ENCODE measurements at places on chromosomes 16 and 17. TPM values are rescaled to one million over a fixed set of nuclear protein-coding genes. Genes with fewer than 3 reads are reported as not detected.

The MYCBPAP gene
- polyA plus RNA-seq: 1.4 TPM

The MRPS34 gene
- 65.0 TPM for polyA plus RNA-seq

The ITGA2B gene
- polyA plus RNA-seq: 8.7 TPM

The NPIPB13 gene
- polyA plus RNA-seq: 3.8 TPM

The TENT4B gene
- polyA plus RNA-seq: 17.9 TPM

The CDH13 gene
- 9.4 TPM for polyA plus RNA-seq

The B9D1 gene
- polyA plus RNA-seq: 33.3 TPM

The REXO5 gene
- polyA plus RNA-seq: 7.4 TPM

The C17orf78 gene
- not detected for polyA plus RNA-seq

The TAT gene
- polyA plus RNA-seq: 0.04 TPM

The KRT33B gene
- not detected for polyA plus RNA-seq

- no peak for DNase-seq
These were observed 65.3 kb downstream of the RMI2 start for GRCh38 chr16:11410376-11411058.

DNA sequence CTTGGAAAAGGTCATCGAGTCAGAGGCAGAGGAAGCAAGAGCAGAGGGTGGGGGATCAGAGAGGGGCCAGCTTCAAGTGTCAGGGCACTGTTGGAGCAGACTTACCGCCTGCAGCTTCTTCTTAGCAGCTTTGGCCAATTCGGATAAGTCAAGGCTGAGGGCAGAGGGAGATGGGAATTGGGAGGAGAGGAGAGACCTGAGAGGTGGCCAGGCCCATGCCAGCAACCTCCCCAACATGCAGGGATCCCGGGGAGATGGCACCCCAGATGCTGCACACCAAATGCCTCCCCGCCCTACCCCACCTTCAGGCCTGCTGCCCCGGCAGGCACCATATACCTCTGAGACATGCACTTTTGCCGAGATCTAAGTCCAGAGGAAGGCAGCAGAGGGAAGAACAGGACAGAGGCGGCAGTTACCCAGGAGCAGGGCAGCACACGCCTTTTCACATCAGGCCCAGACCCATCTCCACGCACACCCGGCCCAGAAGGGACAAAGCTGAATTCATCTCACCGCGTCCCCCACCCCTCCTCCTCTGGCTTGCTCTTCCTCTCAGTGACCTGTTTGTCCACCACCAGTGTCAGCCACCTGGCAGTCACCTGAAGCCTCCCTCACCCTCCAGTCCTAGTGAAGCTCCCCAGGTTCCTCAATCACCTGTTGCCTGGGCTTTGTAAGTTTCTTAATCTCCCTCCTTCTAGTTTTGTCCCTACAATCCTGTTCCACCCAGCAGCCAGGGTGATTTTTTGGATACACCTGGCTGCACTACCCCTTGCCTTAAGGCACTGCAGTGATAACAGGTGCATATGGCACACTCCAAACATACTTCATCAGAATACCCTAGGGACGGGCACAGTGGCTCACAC, 10.4 kb downstream of the TP53I13 start:
- no peak for DNase-seq

DNA sequence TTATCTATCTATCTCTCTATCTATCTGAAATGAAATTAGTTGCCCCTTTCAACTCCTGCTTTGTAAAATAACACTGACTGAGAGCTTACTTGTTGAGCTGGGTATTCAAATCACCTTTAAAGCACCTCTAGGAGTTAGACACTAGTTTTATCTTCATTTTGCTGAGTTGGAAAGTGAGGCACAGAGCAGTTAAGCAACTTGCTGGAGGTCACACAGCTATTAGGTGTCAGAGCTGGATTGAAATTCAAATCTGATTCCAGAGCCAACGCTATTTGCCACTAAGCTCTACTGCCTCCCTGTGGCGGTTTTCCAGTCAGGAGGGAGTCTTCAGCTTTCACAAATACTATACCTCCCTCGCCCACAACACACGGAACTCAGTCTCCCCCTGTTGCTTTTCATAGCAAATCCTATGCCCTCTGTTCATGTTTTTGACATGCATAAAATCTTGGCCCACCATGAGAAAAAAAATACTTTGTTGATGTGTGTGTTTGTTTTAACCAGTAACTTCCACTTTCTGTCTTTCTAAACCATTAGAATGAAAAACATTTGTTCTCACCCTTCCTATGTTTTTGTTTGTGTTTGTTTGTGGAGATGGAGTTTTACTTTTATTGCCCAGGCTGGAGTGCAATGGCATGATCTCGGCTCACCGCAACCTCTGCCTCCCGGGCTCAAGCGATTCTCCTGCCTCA, 74.8 kb upstream of the SMURF2 start:
- DNase-seq: no peak

DNA sequence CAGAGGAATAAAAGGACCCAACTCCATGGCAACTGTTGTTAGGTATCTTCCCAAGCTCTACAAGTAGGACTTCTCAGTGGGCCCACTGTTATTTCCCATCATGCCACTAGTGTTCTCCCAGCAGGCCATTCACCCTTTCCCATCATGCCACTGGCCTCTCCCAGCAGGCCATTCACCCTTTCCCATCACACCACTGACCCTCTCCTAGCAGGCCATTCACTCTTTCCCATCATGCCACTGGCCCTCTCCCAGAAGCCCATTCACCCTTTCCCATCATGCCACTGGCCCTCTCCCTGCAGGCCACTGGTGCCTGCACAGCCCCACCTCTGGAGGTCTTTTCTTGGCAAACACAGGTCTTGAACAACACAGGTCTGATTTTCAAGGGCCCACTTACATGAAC, 36.3 kb downstream of the IFT140 start:
- DNase-seq: no peak

DNA sequence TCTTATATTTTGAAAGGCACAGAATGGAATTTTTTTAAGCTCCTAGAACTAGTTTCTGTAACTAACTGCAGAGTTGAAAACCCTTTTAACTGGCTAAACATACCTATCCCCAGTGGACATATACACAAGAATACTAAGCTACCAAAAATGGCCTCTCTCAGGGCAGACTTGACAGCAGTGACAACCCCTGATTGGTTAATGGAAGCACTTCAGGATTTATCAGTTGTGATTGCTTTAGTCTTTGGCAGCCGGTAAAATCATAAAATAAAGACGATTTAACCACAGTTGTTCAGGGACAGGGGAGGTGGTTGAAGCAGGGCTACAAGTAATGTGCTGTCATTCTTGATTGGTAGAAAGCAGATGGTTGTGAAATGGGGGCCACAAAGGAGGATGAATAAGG, 452.0 kb upstream of the SOX9 start:
- no peak for DNase-seq

GRCh38 chr16:77790912-77791311, 2.5 kb downstream of the VAT1L start:
- no peak for DNase-seq

DNA sequence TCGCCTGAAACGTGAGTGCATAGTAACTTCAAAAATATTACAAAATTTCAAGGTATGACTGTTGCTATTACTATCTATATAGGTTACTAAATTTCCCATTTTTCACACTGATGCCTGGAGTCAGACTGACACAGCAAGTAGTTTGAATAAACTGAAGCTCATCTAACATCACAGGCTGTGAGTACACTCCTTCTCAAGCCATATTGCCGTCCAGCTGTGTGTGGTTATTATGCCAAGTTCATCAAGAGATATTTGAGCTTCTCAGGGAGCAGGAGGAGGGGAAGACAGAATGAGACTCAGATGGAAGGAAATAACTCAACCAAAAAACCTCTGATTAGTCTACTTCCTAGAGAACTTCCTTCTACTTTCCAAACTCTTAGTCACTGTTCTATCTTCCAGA, 473.9 kb downstream of the TOX3 start:
- DNase-seq: no peak

GRCh38 chr17:10836966-10837590, 809 bp downstream of the PIRT start:
- DNase-seq: no peak

- DNase-seq: no peak
These were observed 50.7 kb upstream of the RPL38 start for GRCh38 chr17:74152591-74153455.

DNA sequence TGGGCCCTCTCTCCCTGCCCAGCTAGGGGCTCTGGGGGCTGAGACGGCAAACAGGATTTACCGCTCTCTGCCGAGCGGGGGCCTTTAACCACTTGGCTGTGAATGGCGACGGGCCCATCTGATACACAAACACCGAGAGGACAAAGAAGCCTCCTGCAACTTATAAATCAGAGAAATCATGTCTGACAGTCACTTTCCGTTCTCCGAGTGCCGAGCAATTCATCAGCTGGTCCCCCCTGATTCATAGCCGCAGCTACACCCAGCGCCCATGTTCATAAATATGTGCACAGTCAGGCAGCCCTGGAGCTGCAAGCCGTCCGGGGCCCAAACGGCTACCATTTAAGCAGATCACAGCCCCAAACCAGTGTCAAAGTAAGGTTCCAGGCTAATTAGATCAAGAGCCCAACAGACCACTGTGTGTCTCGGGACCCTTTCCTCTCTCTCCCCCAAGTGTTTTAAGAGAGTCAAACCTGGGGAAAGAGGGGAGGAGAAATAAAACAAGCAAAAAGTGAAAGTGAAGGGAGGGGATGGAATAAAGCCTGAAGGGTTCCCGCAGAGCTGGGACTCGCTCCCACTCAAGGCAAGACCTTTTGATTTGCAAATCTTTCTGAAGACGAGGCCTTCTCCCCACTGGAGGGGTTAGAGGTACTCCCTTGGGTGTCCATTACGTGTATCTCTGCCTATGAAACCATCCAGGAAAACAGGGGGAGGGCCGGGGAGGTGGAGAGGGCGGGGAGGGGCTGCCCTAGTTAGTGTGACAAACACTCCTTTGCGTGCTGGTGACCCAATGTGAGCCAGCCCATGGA, 154.7 kb downstream of the C16orf78 start:
- no peak for DNase-seq

DNA sequence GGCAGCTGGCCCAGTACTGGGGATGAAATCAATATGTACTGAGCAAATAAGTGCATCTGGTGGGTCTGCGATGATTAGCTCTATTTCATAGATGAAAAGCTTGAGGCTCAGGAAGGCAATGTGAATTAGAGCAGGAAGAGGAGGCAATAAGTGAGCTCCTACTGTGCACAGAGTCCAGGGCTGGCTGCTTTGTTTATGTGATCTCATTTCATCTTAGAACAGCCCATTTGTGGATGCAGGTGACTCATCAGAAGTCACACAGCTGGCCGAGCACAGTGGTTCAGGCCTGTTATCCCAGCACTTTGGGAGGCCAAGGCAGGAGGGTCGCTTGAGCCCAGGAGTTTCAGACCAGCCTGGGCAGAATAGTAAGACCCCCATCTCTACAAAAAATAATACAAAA, 7.1 kb downstream of the TMEM114 start:
- DNase-seq: no peak

DNA sequence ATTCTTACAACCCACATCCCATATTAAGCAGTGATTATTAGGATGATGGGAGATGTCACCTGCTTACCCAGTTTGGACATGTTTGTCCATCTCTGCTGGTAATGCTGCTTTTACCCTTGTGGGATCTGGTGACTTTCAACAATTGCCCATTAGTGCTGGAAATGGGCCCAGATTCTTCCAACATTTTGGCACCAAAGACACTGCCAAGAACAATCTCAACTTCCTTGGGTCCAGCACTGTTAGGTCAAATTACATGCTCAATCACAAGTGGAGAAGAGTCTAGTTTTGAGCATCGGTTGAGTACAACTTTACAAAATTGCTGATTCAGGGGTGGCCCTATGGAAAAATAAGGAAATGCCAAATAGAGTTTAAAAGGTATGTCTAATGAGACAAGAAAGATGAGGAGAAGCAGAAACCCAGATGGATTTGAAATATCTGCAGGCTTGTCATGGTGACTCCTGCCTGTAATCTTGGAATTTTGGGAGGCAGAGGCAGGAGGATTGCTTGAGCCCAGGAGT, 13.0 kb upstream of the ZFP3 start:
- no peak for DNase-seq

DNA sequence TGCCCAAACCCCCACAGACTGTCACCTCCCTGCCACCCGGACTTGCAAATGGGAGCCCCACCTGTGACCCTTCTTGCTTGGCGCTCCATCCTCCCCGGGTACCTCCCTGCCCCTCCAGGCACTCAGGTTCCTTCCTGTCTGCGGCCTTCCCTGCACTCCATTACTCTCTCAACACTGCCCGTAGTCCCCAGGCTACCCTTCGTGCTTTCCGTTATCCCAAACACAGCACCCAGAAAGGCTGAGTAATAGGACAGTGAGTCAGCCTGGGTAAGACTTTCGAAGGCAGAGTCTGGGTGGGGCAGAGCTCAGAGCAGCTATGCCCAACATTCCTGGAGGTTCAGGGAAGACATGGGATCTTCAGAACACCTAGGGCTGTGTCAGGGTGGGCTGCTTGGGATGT, 16.6 kb upstream of the C16orf74 start:
- no peak for DNase-seq

DNA sequence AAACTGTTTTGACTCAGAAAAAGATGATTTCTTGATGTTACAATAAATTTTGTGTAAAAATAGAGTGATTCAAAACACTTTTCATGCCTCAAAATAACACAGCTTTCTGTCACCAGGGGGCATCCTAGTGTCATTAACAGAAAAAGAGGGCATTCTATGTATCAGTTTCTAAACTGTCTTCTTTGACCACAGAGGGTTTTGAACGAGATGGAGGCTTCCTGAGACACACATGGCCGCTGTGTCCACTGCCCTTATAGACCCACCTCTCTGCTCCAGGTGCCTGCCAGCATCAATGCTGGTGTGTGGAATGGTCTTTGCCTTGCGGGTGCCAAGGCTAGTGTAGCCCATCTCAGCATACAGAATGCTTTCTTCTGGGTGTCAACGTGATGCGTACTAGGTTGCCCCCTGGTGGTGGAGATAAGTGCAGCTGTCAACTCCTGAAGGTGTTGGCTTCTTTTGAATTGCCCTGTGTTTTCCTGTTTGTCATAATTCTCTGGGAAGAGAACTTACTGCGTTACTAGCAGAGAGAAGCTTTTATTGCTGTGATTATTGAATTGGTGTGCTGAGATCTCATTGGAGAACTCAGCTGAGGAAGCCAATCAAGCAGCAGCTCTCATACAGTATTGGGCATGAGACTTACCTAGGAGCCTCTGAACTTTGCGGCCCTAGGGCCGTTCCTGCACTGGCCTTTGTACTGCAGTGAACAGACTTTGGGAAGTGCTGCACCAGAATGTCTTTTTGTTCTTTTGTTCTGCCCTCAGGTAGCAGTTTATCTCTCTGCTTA, 38.6 kb downstream of the USP10 start:
- DNase-seq: no peak

DNA sequence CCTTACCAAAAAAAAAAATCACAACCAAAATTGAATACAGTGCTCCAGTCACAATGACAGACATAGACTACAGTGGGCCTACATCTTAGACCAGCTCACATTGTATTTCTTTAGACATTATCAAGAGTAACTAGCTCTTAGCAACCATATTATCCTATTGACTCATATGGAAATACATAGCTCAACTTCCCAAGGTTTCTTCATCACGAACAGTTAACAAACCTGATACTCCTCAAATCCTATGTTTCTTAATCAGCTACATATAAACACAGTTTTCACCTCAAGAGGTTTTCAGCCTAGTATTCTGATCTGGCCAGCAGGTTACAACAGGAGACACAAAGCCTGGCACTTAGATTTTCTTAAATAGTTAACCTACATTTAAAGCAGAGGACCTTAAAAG, 29.7 kb downstream of the CMC2 start:
- no peak for DNase-seq

Measured in right renal cortex interstitium (tissue), 3 donors.